ENCODE measurements at places on chromosomes 12 and 14.

DNA sequence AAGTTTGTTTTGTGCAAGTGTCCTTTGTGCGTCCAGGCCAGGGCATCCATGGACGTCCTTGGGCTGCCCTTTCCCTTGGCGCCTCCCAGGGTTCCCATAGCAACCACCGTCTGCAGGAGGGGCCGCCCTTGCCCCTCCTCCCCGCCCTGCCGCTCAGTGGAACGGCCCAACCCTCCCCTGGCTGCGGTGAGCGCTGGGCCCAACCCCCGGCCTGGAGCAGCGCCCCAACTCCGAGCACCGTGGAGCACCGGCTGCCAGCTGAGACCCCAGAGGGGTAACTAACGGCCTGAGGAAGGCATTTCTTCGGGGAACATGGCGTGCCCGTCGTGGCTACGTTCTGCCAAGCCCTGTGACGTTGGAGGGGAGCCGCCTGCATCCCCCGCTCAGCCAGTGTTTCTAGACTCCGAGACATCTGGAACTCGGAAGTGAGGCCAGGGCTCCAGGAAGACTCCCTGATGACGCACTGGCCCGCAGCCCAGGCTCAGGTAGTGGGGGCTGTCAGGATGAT is 5.3 kb upstream of the ACACB start:
- H3K4me3 ChIP-seq: peak overlapping the region; percentile 74
- peak overlapping the region; percentile 58 for H3K27ac ChIP-seq
- no peaks in the 10 kb centered on the region for H3K27me3 ChIP-seq
- peaks cover 19% of the 10 kb centered on the region for H3K4me1 ChIP-seq

DNA sequence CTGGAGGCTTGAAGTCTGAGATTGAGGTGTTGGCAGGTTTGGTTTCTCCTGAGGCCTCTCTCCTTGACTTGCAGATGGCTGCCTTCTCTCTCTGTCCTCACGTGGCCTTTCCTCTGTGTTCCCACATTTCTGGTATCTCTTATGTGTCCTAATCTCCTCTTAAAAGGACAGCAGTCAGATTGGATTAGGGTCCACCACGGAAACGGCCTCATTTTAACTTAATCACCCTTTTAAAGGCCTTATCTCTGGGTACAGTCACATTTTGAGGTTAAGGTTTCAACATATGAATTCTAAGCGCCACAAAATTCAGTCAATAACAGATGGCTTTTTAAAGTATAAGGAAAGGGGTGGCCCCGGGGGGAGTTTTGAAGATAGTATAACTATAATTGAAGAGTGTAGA is 33.5 kb downstream of the UNC79 start:
- DNase-seq: no peak
- no peak overlapping the region for H3K4me3 ChIP-seq
- H3K27me3 ChIP-seq: no peaks in the 10 kb centered on the region

- H3K36me3 ChIP-seq: no peaks in the 10 kb centered on the region
- peaks cover 4% of the 10 kb centered on the region for H3K27me3 ChIP-seq
- H3K4me1 ChIP-seq: no peaks in the 10 kb centered on the region
Measured at GRCh38 chr14:101480022-101480746, 81.1 kb upstream of the DIO3 start.

GRCh38 chr14:73741876-73742519 is 27.8 kb upstream of the PNMA1 start:
- H3K4me3 ChIP-seq: peak overlapping the region; percentile 83
- peaks cover 3% of the 10 kb centered on the region for H3K36me3 ChIP-seq
- DNase-seq: no peak
- H3K27me3 ChIP-seq: no peaks in the 10 kb centered on the region
- peak overlapping the region; percentile 86 for H3K27ac ChIP-seq

DNA sequence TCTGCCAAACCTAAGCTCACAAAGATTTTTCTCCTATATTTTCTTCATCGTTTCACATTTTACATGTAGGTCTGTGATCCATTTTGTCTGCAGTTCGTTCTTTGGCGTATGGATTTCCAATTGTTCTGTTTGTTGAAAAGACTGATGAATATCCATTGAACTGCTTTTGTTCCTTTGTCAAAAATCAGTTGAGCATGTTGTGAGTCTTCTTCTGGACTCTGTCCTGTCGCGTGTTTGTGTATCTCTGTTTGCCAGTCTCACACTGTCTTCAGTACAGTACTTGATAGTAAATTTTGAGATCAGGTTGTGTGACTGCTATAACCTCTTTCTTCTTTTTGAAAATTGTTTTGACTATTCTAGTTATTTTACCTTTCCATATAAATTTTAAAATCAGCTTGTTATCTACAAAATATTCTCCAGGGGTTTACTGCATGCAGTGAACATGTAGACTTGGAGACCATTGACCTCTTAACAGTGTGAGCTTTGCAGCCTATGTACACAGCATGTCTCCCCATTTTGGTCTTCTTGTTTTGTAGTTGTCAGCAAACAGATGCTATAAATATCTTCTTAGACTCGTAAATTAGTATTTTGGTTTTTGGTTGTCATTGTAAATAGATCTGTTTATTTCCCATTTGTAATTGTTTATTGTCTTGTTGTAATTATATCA is 94.0 kb upstream of the DYNC1H1 start:
- H3K4me1 ChIP-seq: peaks cover 52% of the 10 kb centered on the region
- no peak overlapping the region for H3K27ac ChIP-seq

DNA sequence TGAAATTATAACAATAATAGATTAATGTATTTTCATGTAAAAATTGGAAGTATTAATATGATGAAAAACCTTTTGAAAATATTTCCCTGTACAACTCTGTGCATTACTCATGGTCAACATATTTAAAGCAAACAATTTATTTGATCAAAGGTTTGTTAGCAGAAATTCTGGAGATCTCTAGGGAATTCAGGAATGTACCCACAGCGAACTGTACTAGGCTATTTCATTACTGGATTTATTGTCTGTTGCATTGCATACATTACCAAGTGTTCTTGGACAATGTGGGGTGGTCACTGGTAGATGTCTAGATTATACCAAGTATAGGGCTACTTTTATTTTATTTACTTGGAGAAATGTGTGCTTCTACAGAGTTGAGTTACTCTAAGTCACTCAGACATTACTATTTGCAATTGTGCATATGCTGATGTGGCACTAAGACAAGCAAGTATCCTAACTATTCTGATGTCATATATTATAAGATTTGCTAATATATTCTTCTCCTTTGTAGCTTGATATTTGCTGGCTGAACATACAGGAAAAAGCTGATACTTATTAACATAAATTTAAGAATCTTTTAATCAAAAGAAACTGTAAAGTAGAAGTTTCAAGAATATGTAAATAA is 323.3 kb downstream of the CCER1 start:
- H3K36me3 ChIP-seq: no peaks in the 10 kb centered on the region
- no peaks in the 10 kb centered on the region for H3K4me1 ChIP-seq
- H3K4me3 ChIP-seq: no peak overlapping the region
- no peak for DNase-seq
- H3K27ac ChIP-seq: no peak overlapping the region

DNA sequence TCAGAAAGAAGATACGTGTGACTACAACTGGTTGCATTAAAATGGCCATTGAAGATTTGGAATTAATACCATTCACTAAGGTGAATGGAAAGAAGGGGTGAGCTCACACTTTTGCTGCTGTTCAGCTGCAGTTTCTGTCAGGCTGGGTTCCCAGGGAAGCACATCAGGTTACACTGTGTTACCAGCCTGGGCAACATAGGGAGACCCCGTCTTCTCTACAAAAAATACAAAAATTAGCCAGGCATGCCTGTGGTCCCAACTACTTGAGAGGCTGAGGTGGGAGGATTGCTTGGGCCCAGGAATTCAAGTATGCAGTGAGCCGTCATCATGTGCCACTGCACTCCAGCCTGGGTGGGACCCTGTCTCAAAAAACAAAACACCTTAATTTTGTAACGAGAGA is 12.9 kb upstream of the ZCCHC8 start:
- no peaks in the 10 kb centered on the region for H3K27me3 ChIP-seq
- H3K4me3 ChIP-seq: no peak overlapping the region
- no peak for DNase-seq

DNA sequence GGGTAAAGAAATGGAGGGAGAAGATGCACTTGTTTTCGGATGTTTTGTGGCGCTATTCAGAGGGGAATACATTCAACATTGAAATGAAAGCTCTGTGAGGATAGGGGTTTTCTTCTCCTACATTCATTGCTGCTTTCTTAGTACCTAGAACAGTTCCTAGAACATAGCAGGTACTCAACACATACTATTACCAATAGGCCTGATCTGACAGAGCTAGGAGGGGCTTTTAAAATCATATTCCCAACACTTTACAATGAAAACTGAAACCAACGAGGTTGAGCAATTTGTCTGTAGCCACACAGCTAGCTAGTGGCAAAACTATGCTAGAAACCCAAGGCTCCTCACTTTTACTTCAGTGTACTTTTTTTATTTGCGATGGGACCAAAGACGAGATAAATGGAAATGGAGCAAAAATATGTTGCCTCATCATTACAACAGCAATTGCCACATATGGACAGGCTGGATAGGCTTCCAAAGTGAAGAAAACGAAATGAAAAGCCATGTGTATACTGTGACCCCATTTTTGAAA is 23.1 kb upstream of the IL22 start:
- H3K4me3 ChIP-seq: peak overlapping the region; percentile 34
- no peaks in the 10 kb centered on the region for H3K27me3 ChIP-seq
- peak overlapping the region; percentile 57 for H3K27ac ChIP-seq
- H3K36me3 ChIP-seq: no peaks in the 10 kb centered on the region

GRCh38 chr12:122226366-122227125 is 694 bp upstream of the DIABLO start:
- peaks cover 32% of the 10 kb centered on the region for H3K4me1 ChIP-seq
- H3K4me3 ChIP-seq: peak overlapping the region; percentile 75
- no peaks in the 10 kb centered on the region for H3K27me3 ChIP-seq

DNA sequence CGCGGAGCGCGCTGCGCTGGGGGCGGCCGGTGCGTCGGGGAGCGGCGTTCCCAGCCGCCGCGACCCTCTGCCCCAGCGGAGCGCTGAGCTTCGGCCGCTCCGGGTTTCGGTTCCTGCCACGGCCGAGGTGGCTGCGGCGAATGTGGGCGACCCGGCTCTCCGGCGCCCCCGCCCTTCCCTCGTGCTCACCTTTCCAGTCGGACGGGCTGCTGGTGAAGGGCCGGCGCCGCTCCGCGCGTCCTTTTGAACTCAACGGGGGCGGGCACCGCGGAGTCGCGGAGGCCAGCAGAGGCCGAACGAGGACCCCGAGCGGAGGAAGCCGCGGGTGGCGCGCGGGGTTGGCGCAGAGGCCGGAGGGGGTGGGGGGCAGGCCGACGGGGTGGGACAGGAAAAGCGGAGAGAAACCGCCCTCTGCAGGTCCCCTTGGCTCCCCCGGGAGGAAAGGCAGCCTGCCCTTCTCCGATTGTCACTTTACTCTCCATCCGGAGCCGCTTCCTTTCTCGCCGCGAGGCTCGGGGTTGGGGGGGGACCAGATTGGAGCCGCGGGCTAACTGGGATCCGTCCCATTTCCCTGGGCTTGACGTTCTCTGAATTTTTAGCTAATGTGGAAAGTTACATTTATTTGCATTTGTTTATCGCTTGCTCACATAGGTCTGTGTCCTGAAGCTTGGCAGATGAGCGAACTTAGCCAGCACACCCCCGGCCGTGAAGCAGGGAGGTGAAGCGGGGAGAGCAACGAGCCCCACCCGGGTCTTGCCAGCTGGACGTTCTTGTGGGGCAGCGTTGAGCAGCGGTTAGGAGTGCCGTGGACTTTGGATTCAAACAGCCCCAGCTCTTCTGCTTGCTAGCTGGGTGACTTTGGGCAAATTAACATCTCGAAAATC is at the start of gene SMAGP:
Gene SMAGP (minus strand): TSS at position 349 of the 884 bp plus-strand sequence. CDS start 1,137 bp downstream, outside the sequence.
- H3K27ac ChIP-seq: peak within 1 kb of the TSS; percentile 68
- peaks cover 30% of the 10 kb centered on the region for H3K27me3 ChIP-seq
- peak; percentile 33 for DNase-seq

GRCh38 chr12:120064054-120064940 is 52.3 kb downstream of the RAB35 start:
- H3K27ac ChIP-seq: peak overlapping the region; percentile 40
- peaks cover 16% of the 10 kb centered on the region for H3K4me1 ChIP-seq

DNA sequence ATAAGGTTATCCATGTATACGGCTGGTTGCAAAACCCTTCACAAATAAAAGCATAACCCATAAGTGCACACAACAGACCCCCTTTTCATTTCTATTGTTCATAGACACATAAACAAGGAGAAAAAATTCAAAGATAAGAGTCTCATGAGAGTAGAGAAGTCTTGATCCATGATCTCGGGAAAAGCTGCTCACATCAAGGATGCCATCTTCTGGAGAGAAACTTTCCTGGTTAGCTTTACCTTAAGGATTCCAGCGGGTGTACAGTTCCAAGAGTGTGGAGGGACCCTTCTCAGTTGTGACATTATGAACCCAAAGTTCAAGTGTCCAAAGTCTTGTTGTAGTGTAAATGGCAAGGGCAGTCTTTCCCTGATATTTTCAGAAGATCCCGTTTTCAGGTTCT is 144.5 kb downstream of the LLPH start:
- no peak overlapping the region for H3K4me3 ChIP-seq
- H3K4me1 ChIP-seq: no peaks in the 10 kb centered on the region
- H3K36me3 ChIP-seq: no peaks in the 10 kb centered on the region
- H3K27ac ChIP-seq: no peak overlapping the region

- no peaks in the 10 kb centered on the region for H3K4me1 ChIP-seq
- H3K4me3 ChIP-seq: no peak overlapping the region
- H3K36me3 ChIP-seq: no peaks in the 10 kb centered on the region
- H3K27me3 ChIP-seq: peaks cover 3% of the 10 kb centered on the region
Measured at GRCh38 chr14:51441001-51441400, 201.0 kb downstream of the TMX1 start.

DNA sequence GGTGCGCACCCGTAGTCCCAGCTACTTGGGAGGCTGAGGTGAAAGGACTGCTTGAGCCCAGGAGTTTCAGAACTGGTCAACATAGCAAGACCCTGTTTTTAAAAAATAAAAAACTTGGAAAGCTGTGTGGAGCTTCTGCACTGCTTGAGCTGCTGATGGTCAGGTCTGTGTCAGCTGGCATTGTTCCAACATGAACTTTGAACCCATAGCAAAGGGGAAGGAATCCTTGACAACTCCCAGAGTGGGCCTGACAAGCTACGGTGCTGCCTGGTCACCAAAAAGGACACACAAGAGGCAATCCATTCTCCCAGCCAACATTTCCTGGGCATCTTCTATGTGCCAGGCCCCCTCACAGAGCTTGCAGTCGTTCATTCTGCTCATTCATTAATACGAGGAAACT is 16.4 kb upstream of the LTBP2 start:
- no peak overlapping the region for H3K4me3 ChIP-seq
- peaks cover 30% of the 10 kb centered on the region for H3K27me3 ChIP-seq
- no peak for DNase-seq
- no peaks in the 10 kb centered on the region for H3K36me3 ChIP-seq

- H3K4me3 ChIP-seq: no peak overlapping the region
- no peak for DNase-seq
- H3K36me3 ChIP-seq: no peaks in the 10 kb centered on the region
Measured at GRCh38 chr12:12207746-12208145, 59.1 kb downstream of the LRP6 start.

- H3K4me3 ChIP-seq: no peak overlapping the region
- no peak for DNase-seq
- H3K27me3 ChIP-seq: peaks cover 3% of the 10 kb centered on the region
- no peaks in the 10 kb centered on the region for H3K36me3 ChIP-seq
- H3K4me1 ChIP-seq: no peaks in the 10 kb centered on the region
- no peak overlapping the region for H3K27ac ChIP-seq
Measured at GRCh38 chr12:105580821-105581352, 250.4 kb downstream of the C12orf75 start.

GRCh38 chr14:63800651-63801375 is 52.0 kb upstream of the SYNE2 start:
- H3K27ac ChIP-seq: no peak overlapping the region
- DNase-seq: no peak
- peaks cover 18% of the 10 kb centered on the region for H3K27me3 ChIP-seq
- H3K4me1 ChIP-seq: peaks cover 5% of the 10 kb centered on the region
